Caco-2 (cell line): ENCODE measurements at places on chromosomes 3 and 15. TPM values are rescaled to one million over a fixed set of nuclear protein-coding genes. Genes with fewer than 3 reads are reported as not detected.

Gene AADACL2
- total RNA-seq = not detected in 2 replicates

DNA sequence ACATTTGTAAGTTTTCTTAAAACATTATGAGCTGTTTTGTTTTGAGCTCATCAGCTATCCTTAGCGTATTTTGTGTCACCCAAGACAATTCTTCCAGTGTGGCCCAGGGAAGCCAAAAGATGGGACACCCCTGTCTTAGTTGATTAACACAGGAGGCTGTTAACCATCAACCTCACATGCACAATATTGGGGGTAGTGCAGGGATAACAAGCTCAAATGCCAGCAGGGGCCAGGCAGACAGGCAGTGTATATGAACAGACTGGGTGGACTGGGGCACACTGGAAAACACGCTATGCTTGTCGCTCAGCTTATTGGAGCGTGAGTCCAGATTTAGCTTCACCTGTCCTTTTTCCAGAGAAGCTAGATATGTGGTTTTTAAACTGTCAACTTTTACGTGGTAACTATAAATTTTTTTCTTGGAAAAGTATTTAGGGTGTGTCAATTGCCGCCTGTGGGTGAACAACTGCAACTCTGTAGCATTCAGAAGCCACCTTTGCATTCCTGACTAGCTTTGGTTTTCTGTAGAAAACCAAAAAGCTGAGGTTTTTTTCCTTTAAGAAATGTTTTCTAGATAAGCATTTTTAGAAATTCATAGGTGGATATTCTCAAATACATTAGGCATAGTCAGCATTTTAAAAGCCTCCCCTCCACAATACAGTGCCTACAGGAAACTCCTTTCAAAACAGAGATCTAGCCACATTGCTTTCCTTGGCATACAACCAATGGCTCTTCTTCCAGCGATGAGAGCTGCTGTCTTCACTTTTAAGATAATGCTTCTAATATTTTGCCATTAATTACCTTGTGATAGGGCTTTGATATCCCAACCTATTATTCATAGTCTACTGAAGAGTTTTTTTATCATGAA is 14.6 kb downstream of the PSMD6 start:
- DNase-seq = no peak

DNA sequence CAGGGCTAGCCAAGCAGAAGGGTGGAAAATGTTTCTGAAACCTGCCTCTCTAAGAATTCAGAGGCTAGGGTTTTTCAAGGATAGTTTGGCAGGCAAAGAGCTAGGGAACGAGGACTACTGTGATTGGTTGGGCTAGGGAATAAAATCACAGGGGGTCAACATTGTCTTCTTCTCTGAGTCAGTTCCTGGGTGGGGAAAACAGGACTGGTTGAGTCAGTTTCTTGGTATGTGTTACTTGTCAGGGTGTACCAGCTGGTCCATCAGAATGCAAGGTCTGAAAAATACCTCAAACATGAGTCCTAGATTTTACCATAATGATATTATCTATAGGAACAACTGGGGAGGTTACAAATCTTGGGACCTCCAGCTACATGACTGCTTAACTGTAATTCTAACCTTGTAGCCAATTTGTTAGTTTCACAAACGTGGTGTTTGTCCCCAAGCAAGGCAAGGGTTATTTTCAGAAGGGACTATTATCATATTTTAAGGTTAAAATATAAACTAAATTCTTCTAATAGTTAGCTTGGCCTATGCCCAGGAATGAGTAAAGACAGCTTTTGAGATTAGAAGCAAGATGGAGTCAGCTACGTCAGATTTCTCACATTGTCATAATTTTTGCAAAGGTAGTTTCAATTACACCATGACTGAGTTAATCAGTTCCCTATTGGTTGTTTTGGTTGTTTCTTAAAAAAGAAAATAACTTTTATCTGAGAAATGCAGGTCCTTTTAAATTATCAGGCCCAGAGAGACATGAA is 231.5 kb downstream of the ALCAM start:
- DNase-seq = no peak

DNA sequence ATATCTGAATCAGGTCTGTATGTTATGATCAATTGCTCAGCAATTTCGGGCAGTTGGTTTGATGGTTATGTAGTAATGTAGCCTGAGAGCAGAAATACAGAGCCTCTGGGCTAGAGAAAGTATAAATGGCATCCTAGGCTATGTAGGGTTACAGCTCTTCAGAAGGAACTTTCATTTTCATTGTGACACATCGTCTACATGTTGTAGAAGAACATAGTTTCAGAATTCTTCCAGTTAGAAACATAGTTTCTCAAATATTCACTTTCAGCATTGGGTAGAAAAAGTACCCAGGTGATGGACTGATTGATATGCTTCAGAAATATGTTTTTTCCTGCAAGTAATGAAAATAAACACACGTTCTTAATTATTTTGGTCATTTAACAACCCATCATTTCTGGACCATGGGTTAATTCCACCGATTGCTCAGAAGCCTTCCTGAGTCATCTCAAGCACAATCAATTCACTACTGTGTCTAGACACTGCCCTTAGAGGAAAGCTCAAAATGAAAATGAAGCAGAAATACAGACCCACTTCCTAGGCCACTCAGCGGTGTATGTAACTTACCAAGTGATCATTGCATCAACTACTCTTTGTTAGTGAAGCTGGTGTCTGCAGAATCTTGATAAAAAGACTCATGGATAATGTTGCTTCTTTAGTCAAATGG is 88.8 kb upstream of the TSEN2 start:
- no peak for DNase-seq

GRCh38 chr3:186251948-186252619 is 110.0 kb downstream of the DGKG start:
- DNase-seq = no peak

GRCh38 chr15:77974098-77974414 is 103.5 kb downstream of the TBC1D2B start:
- DNase-seq = no peak
